ENCODE measurements at places on chromosomes 3 and 15.

DNA sequence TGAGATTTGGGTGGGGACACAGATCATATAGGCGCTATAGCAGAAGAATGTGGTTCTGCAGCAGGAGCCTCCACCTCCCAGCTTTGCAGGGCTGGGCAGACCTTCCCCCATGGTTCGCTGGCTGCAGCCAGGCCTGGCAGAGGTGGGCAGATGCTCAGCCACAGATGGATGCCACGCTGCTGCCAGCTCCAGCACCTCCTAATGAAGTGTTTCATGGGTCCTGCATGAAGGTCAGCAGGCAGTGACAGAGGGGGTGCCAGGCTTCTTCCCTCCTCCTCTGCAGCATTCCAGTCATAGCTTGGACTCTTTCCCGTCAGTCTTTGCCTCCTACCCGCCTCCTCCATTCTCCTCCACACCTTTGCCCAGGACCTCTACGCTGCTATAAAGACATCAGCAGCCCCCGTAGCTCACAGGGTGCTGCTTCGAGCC lies 85.9 kb downstream of the SLCO3A1 start:
- no peak for ATAC-seq

DNA sequence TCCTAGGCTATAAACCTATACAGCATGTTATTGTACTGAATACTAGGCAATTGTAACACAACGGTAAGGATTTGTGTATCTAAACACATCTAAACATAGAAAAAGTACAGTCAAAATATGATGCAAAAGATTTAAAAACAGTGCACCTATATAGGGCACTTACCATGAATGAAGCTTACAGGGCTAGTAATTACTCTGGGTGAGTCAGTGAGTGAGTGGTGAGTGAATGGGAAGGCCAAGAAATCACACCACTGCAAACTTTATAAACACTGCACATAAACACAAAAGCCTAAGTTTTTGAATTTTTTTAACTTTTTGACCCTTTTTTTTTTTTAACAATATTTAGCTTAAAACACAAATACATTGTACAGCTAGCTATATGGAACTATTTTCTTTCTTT lies 204.7 kb upstream of the CTNNB1 start:
- no peak for ATAC-seq

DNA sequence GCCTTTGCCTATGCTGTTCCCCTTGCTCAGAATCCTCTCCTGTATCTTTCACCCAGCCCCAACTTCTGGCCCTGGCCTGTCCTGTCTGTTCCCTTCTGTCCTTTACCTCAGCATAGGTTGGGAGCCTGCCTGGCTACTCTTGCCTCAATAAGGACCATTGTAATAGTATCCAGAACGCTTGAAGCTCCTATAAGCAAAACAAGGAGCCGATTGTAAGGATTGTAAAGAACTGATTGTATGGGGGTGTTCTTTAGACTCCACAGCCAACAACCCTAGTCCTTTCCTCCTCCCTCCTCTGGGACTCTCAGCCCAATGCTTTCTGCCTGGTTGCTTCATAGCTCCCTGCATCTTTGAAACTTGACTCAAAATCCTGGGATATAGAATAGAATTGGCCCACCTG lies 18.7 kb upstream of the RAD54L2 start:
- no peak for ATAC-seq

DNA sequence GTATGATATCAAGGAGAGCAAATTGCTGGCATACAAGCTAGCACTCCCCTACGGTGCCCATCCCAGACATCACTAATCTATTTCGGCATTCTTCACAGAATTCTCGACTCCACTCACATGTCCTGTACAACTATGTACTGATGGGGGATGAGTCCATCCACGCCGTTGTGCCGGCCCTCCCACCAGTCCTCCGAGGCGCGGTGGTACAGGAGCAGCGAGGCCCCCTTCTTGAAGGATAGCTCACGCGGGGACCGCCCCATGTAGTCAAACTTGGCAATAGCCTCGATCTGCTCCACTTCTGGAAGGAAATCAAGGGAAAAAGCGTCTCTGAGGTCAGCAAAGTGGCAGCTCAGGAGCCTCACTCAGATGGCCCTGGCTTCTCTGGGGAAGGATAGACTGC lies 31.0 kb upstream of the RAD18 start:
- no peak for ATAC-seq

- no peak for ATAC-seq
These were observed 61.3 kb upstream of the LPP start for GRCh38 chr3:188092648-188093047.

GRCh38 chr15:57872281-57873030 lies 165.9 kb downstream of the POLR2M start:
- no peak for ATAC-seq

DNA sequence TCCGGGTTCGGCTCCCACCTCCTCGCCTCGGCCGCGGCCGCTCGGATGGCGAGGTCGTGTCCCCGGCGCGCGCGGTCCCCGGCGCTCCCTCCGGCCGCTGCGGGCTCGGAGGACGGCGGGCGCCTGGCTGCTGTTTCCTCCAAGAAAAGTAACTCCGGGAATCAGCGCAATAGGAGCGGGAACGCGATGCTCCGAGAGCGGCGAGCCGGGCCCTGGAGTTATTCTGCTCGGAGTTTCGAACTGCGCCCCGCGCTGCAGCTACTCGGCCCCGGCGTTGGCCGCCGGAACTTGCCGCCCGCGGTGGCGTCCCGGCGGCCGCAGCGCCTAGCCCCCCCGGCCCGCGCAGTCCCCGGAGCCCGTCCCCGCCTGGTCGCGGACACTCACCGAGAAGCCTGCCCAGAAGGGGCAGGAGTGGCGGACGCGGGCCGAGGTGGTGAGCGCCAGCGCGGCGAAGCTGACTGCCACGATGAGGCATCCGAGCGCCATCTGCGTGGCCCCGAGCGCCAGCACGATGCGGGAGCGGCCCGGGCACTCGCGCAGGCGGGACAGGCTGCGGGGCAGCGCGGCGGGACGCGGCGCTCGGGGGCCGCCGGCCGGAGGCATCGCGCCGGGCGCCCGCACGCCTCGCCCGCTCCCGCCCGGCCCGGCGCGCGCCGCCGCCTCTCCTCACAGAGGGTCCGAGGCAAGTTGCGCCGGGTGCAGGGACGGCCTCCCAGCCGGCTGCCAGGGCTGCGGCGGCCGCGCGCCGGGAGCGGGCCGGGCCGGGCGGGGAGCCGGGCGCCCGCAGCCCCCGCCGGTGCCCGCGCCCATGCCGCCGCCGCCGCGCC lies 251.9 kb downstream of the TJP1 start:
- ATAC-seq: no peak

- ATAC-seq: no peak
These were observed 102.2 kb upstream of the MANF start for GRCh38 chr3:51282931-51283330.

DNA sequence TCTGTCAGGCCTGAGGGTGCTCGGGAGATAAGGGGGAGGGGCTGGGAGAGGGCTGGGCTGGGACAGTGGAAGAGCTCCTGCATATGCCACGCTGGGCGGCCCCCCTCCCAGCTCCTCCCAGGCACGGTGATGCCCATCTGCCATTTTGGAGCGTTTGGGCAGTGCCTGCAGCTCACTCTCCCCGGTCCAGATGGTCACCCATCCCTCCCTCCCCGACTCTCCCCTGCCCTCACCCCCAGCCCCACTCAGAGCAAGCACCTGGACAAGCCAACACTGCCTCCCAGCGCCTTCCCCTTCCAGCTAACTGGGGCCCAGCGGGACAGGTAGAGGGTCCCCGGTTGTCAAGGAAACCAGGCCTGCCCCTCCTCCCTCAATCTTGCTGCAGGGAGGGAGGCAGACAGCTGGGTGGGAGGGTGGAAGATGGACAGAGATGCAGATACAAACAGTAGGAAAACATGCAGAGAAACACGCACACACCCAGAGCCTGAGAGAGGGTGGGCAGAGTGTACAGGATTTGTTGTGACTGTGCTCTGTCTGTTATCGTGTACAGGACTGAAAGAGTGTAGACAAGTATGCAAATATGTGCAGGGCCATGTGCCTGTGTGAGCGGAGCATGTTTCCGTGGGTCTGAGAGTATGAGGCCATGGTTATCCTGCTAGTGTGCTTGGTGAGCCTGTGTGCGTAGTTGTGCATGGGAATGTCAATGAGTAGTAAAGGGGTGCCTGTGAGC lies 17.5 kb upstream of the CORO2B start:
- no peak for ATAC-seq

GRCh38 chr3:116190095-116190494 lies 255.2 kb downstream of the LSAMP start:
- ATAC-seq: no peak

All from gastroesophageal sphincter (tissue), 4 donors.